ENCODE measurements at places on chromosomes 1 and 21.

- DNase-seq, result no peak
Measured at GRCh38 chr1:33312413-33312749, 8.5 kb downstream of the A3GALT2 start.

DNA sequence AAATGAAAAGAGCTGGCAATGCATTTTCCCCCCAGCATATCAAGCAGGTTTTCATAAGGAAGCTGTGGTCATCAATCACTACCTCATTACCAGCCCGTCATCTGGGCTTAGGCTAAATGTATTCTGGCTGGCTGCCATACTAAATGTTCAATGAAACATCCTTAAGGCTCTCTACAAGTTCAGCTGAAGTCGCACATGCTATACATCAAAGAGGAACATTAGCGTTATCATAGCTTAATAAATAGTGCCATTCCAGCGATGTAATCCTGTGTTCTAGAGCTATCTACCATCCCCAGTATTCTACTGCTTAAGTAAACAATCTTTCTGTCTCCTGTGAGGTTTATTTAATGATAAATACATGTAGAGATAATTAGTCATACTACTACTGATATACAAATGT, 288.8 kb downstream of the DPYD start:
- peak; percentile 94 for DNase-seq

DNA sequence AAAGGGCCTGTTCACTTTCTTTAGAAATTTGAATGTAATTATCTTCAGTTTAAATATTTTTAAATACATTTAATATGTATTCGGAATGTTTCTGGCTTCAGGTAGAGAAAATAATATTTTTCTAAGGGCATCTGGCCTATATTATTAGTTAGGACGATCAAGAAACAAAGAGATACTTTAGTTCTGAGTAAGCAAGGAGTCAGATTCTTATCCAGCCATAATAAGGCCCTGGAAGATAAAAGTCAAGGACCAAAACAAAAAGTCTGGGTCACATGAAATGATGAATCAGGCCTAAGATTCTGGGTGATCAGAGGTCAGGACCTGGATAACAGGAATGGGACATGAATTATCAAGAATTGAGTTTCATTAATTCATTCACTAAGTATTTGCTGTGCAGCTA, 6.3 kb downstream of the PHC2 start:
- no peak for DNase-seq

DNA sequence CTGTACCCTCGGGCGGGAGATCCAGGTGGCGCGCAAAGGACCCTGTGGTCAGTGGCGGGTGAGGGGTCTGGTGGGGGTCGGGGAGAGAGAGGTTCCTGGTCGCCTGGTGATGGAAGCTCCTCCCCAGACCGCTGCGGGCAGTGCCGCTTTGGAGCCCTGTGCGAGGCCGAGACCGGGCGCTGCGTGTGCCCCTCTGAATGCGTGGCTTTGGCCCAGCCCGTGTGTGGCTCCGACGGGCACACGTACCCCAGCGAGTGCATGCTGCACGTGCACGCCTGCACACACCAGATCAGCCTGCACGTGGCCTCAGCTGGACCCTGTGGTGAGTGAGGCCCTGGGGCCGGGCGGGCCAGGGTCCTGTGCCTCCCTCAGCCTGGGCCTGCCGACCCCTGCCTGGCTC, 23.5 kb downstream of the AGRN start:
- no peak for DNase-seq

- DNase-seq, result no peak
Measured at GRCh38 chr1:68217060-68217554, 15.2 kb downstream of the WLS start.

GRCh38 chr1:240280560-240281322, 189.1 kb downstream of the FMN2 start:
- no peak for DNase-seq

DNA sequence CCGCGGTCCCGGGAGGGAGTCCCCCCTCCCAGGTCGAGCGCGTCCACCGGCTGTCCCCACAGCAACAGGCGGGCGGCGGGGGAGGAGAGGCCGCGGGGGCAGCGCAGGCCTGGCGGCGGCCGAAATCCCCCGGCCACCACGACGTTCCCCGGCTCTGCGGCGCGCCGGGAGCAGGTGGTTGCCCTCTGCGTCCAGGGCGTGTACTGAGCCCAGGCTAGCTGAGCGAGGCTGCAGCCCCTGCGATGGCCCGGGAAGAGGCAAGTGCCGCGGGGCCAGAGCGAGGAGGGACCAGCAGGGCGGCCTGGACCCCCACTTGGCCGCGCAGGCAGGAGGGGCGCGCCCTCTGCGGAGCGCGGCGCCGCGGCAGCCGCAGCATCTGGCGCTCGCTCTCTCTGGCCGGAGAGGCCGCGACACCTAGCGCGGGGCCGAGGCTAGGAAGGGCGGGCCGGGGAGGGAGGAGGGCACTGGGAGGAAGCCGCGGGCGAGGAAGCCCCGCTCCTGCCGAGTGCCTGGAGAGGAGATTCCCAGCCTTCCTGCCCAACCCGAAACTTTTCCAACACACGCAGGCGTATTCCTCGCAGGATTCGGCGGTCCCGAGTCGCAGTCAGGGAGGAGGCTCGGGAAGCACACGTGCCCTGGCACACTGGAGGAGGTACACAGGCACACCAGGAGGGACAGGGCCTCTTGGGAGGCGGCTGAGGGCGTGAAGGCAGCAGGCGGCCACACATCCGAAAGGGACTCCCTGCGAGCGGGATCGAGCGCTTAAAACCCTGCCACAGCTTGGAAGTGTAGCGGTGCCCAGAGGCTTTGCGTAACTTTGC, 4.9 kb upstream of the PROX1 start:
- DNase-seq, result peak; percentile 63

DNA sequence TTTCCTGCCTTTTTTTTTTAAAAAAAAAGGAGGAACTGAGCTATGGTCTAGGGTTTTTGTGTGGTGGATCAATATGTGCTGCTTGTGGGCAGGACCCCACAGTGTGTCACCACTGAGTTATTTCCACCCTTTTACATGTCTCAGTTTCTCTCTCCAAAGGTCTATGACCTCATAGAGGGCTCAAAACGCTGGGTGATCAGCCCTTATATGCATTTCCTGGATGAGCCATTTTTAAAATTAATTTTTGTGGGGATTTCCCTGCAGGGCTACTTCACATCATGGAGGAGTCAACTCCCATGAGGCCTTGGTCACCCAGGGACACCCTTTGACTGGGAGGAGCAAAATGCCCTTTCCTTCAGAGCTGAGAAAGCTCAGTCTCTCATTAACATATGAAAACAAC, 20.7 kb upstream of the HAO2 start:
- no peak for DNase-seq

- no peak for DNase-seq
Measured at GRCh38 chr1:231310391-231310934, 27.2 kb downstream of the EXOC8 start.

DNA sequence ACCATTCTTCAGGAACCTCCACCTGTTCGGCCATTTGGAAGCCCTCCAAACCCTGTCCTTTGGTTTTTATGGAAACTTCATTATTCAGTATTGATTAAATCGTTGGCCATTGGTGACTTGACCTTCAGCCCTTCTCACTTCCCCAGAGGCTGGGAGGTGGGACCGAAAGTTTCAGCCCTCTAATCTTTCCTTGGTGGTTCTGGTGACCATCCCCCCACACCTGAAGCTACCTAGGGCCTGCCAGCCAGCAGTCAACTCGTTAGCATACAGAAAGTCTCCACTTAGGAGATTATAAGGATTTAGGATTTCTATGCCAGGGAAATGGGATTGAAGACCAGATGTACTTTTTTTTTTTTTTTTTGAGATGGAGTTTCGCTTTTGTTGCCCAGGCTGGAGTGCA, 6.7 kb downstream of the DHX9 start:
- DNase-seq, result peak; percentile 80

DNA sequence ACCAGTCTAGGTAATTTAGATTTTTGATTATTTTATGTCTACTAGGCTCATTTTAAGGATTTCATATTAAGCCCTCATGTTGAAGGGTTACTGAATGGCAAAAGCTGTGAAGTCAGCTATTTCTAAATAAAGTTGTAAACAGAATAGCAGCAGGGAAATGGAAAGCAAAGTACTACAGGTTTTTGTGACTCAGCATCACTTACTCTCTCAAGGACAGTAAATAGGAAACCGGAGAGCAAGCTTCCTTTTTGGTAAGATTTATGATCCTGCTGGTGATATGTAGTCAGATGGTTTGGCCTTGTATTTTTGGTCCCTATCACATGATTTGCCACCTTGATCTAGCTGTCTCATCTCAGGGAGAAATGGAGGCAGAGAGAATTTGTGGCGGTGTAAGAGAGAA, 226.0 kb downstream of the RPS6KC1 start:
- DNase-seq, result no peak

DNA sequence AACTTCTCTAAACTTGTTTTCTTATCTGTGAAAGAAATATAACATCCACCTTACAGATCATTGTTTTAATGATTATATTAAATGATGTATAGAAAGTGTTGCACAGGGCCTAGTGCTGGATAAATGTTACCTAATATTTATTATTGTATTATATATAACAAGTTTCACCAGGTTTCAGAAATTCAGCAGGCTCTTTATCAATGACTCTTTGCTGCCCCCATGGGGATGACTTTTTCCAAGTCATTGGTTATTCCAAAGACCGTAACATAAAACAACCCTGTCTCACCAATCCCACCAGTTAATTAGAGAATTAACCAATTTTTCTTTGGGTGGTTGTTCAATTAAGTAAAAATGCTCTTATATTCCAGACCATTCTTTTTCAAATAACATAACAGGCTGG, 7.3 kb upstream of the DEDD start:
- DNase-seq, result peak; percentile 70

DNA sequence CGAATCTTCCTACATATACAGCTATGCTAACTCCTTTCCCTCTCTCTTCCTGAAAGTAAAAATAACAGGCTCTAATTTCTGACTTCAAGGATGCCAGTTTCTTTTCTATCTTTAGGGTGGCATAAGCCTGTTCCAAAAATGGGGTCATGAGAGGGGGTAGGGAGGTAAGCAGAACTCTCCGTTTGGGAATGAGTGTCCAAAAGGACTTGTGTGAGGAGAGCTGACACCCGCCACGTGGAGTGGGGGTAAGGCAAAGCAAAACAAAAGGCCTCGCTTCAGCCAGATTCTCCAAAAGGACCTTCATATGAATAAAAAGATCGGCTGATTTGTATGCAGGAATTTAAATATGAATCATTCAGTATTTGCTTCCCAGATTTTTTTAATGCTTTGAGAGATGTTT, 28.6 kb downstream of the PLPPR4 start:
- no peak for DNase-seq

DNA sequence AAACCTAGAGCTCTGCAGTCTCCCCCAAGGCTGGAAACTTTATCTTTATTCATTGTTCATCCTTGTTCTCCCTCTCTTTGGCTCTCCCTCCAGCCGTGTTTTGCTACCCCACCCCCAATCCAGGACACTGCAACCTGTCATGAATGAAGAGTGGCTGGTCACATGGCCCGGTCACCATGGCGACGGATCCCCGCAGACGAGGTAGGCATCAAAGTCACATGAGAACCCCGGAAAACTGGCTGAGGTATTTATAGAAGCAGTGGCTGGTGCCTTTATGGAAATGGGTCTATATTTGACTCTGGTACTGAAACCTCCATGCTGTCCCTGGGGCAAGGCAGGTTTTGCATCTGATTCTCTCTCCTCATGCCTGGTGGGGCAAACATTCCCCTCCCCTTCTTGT, 13.4 kb upstream of the SLC6A17 start:
- peak; percentile 53 for DNase-seq

- peak; percentile 60 for DNase-seq
Measured at GRCh38 chr21:35284199-35284598, 235.1 kb upstream of the RUNX1 start.

GRCh38 chr1:150080784-150081183, 13.2 kb downstream of the VPS45 start:
- DNase-seq, result no peak

DNA sequence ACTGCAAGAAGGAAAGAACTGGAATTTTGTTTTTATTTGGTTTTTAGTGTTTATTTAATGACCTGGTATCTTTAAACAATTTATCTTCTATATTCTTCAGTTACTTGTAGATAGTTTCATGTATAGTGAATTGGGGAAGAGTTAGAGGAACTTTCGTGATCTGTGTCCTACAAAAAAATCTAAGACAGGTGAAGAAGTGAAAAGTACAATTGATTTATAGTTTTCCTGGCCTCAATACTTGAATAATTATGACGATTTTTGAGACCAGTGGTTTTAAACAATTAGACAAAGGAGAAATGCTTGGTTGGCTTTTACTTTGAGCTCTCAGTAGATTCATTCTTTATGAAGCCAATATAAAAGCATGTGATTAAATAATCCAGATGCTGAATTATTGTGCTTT, 7.5 kb downstream of the MIER1 start:
- no peak for DNase-seq

DNA sequence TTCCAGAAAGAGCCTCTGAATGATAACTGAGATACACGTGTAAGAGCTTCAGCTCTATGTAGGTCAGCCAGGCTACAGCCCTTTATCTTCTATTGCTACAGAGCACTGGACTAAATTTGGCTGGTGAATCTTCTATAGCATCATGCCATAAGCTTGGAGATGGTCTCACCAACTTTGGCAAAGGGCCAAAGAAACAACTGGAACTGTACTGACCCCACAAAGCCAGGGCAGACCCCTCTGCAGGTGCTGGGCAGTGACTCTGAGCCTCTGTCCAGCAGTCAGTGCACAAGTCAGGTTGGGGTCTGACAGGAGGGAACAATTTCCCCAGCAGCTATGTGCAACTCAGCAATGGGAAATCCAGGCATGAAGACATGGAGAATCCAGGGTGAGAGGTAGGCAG, 57.8 kb upstream of the NFASC start:
- no peak for DNase-seq

DNA sequence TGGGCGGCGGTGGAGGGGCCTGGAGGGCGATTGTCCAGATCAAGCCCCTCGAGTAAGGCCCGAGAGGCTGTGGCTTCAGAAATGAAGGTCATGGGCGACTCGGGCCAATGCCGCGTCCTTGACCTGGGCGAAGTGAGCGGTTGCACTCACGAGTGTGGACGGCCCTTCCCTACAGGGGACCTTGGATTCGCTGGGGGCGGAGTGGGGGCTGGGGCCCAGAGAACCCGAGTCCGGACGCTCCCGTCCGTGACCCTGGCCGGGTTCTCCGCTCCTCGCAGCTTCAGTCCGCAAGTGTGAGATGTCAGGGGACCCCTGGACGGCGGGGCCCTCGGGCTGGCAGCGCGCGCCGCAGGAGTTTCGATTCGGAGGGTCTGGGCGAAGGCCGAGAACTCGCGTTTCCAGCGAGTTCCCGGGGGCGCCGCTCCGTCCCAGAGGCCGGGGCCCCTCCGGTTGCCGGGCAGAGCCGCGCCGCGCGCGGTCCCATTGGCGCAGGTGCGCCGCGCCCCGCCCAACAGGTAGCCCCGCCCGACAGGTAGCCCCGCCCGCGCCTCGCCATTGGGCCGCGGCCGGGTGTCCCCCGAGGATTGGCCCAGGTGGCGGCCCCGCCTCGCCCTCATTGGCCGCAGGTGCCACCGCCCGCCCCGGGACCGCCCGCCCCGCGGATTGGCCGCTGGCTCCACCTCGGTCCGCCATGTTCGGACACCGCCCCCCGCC, at the start of gene PRKCZ:
PRKCZ (plus strand) TSS at position 694 of the 714 bp plus-strand sequence. CDS start 220 bp downstream, outside the sequence.
- peak; percentile 88 for DNase-seq

- DNase-seq, result no peak
Measured at GRCh38 chr21:43665879-43666278, 6.5 kb downstream of the RRP1B start.

DNA sequence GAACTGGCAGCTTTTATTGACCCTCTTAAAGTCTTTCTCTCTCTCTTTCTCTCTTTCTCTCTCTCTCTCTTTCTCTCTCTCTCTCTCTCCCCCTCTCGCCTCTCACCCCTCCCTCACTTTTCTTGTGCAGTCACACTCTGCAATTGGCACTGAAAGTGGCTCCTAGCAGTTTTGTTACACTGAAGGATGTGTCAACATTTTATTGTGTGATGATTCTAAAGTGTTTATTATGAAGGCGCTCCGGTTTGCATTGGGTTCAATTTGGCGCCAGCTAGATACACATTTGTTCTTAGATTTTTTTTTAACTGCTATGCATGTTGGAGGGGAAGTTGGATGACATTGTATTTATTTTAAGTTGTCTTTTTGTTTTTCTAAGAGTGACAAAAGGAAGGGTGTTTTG, 64.0 kb upstream of the CHRM3 start:
- no peak for DNase-seq
